Activated CD8-positive, alpha-beta memory T cell treated with anti-CD3 and anti-CD28 coated beads for 24 hours (primary cell): ENCODE measurements at places on chromosomes 13 and 19.

- DNase-seq = no peak
Observed at GRCh38 chr19:5545984-5546383, 21.8 kb downstream of the TINCR start.

DNA sequence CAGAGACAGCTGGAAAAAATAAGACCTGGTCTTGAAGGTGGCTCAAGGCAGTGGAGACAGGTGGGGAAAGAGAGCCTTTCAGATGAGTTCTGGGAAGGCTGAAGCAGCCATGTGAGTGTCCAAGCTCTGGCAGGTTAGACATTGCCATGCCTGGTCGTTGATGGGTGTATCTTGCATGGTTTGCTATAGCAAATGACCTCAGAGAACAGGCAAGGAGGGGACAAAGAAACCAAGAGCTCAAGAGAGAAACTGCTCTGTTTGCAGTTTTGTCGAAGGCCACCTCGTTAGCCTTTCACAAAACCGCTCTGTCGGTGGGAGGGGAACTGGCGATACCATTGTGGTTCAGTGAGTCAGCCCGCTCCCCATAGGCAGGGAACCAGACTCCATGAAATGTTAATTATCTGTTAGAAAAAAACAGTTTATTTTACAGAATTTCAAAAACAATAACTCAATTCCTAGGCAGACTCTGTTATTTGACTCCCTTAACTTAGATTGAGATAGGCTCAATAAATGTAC lies 82.8 kb upstream of the ARGLU1 start:
- no peak for DNase-seq

GRCh38 chr13:45434556-45435371 lies 16.6 kb upstream of the SLC25A30 start:
- no peak for DNase-seq

DNA sequence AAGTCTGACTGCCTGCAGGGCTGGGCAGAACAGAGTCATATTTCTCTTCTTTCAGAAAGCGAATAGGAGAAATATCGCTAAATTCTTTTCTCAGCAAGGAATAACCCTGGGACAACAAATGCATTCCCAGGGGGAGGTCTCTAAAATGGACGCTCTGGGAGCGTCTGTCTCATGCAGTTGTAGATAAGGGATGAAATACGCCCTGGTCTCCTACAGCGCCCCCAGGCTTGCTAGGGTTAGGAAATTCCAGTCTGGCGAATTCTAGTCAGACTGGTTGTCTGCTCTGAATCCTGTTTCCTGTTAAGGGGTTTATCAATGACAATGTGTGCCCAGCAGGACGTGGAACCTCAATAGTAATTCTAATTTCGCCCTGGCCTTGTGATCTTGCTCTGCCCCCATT lies 1214.1 kb downstream of the DIAPH3 start:
- no peak for DNase-seq

- no peak for DNase-seq
Observed at GRCh38 chr19:3012621-3013262, 16.3 kb downstream of the TLE2 start.

DNA sequence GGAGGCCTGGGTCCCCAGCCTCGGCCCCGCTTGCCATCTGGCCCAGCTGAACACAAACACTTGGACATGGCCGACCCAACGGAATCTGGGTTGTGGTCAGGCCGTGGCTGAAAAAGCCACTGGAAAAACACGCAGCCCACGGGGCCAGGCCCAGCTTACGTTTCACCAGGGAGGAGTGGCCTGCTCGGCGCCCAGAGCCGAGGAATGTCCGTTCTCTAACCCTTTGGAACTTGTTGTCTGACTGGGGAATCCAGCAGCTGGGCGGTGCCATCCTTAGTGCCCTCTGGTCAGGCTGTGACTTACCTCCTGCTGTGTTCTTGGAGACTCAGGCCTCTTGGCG lies 13.8 kb downstream of the CILP2 start:
- no peak for DNase-seq

DNA sequence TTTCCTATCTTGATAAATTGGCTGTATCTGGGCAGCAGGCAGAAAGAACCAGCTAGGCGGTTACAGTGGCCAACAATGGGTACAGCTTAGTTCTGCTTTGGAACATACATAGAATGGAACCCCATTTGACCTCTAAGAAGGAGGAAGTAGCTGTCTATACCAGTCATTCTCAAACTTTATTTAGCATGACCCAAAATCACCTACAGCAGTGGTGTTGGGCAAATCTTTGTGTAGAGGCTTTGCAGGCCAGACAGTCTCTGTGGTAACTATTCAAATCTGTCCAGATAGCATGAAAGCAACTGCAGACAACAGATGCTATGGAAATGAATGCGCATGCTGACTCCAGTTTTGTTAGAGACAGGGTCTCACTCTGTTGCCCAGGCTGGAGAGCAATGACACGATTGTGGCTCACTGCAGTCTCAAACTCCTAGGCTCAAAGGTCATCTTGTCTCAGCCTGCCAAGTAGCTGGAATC lies 12.0 kb upstream of the KCNC3 start:
- no peak for DNase-seq

- peak; percentile 86 for DNase-seq
Observed at GRCh38 chr19:38361633-38362075, 12.7 kb upstream of the PSMD8 start.

GRCh38 chr13:51444922-51445321 lies 7.9 kb downstream of the INTS6 start:
- no peak for DNase-seq

- DNase-seq = no peak
Observed at GRCh38 chr19:18453269-18454024, 15.5 kb upstream of the ISYNA1 start.

DNA sequence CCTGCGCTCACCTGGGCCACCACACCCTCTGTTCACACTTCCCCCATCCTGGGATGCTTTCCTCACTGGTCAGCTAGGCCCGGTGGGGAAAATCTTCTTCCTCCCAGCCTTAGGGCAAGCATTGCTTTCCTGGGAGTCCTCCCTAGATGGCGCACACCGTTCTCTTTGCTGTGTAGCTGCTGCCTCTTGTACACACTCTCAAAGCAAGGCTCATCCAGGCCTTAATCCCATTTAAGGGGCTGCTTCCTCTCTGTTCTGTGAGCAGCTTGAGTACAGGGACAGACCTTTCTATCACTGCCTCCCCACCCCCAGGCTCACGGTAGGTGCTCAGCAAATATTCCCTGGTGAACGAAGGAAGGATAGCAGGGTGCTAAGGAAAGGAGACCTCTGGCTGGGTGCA lies 11.1 kb downstream of the SLC7A10 start:
- DNase-seq = no peak

DNA sequence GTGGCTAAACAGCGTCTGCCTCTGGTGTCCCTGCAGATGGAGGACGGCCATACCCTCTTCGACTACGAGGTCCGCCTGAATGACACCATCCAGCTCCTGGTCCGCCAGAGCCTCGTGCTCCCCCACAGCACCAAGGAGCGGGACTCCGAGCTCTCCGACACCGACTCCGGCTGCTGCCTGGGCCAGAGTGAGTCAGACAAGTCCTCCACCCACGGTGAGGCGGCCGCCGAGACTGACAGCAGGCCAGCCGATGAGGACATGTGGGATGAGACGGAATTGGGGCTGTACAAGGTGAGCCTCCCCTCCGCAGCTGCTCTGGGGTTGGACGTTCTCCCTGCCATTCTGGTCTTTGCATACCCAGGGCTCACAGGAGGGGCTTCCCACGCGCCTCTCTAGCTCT lies 19.9 kb downstream of the UHRF1 start:
- no peak for DNase-seq

- DNase-seq = no peak
Observed at GRCh38 chr13:99805361-99805760, 166.2 kb downstream of the ZIC5 start.

- DNase-seq = no peak
Observed at GRCh38 chr19:6126335-6126974, 9.0 kb upstream of the ACSBG2 start.
